NB4 (cell line): ENCODE measurements at places on chromosomes 12 and 14.

- no peak for DNase-seq
Measured at GRCh38 chr12:106986135-106986534, 811 bp downstream of the MTERF2 start.

GRCh38 chr12:19284658-19285057 lies 154.6 kb upstream of the AEBP2 start:
- DNase-seq, result no peak

DNA sequence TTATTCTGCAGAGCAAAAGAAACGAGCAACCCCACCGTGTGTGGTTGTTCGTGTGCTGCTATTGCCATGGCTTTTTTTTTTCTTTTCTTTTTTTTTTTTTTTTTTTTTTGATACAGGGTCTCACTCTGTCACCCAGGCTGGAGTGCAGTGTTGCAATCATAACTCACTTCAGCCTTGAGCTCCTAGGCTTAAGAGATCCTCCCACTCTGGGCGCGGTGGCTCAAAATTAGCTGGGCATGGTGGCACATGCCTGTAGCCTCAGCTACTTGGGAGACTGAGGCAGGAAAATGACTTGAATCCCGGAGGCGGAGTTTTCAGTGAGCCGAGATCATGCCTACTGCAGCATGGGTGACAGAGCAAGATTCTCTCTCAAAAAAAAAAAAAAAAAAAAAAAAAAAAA lies 144.2 kb downstream of the ESR2 start:
- no peak for DNase-seq

DNA sequence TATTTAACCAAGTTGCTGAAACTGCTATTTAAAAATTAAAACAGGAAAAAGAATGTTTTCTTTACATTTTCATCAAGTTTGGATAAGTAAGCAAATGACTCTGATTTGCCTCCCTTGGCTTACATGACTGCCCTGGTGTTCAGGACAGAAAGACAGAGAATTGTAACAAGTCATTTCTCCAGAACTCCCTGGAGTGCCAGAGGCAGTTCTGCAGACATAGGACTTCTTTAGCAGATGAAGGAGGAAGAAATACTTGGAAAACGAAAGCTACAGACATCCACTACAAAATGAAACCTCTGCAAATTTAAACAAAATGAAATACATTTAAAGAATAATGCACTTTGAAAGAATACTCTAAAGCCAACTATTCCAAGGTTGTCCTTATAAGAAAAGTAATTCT lies 253.9 kb downstream of the LRFN5 start:
- DNase-seq, result no peak

- DNase-seq, result peak; percentile 93
Measured at GRCh38 chr12:42180990-42181596, 36.4 kb upstream of the GXYLT1 start.

- DNase-seq, result no peak
Measured at GRCh38 chr12:127496255-127496654, 770.7 kb upstream of the TMEM132C start.
